Stimulated activated CD4-positive, alpha-beta T cell treated with anti-CD3 and anti-CD28 coated beads, Interleukin-12 subunit alpha, Interleukin-12 subunit beta, amount 100 ng/mL, for 48 hours (primary cell): ENCODE measurements at places on chromosomes 4 and X.

DNA sequence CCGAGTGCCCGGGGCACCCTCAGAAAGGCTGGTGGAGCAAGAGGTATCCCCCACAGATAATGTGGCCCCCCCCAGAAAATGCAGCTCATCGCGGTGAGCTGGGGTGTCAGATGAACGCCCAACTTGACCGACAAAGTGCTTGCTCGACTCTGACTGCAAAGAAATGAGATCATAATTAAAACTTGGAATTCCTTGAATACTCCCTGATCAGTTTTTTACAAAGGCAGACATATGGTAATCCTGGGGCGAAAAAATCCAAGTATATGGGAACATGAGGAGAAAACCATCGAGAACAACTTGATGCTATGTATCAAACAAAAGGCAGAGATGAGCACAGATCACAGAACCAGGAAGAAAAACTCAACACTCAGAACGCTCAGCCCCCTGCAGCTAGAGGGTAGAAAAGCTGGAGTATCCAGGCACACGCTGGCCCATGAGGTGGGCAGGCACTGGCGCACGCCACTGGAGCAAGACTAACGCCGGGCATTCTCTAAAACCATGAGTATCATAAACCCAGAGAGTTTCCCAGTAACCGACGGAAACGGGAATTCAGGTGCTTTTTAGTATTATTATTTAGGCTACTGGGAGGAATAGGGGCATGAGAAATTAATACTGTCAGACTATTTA is 127.3 kb downstream of the AFAP1 start:
- no peak for DNase-seq

DNA sequence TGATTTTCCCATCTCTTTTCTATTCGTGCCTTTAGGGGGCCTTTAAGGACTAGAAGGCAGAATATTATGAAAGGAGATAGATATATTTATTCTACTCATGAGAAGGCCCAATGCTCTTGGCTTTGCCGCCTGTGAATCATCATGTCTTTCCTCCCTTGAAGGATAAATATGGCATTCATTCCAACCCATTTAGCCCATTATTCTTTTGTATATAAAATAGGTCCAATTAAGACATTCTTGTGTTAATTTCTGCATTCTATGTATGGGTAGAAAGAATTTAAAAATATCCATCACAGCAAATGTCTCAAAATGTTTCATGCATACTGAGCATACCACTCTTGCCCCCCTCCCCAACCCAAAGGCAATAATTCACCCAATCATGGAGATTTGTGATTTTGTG is 115.1 kb downstream of the AFF2 start:
- no peak for DNase-seq

GRCh38 chr4:24921491-24921890 is 8.6 kb upstream of the CCDC149 start:
- DNase-seq: no peak

DNA sequence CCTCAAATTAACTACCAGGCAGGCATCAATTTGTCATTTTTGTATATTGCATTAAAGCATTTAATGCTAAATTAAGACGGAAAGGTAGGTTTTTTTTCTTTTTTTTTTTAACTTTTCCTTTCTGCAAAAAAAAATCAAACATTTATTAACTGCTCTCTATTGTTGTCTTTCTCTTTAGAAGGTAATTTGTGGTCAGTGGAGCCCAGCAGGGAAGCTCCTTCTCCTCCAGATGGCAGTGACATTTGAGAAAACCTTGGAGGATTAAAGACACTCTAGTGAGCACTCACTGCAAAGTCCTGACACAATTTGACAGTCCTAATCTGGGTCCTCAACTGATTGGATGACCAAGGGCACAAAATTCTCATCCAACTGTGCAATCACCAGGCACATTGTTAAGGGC is 102.4 kb downstream of the SLIT2 start:
- DNase-seq: no peak

DNA sequence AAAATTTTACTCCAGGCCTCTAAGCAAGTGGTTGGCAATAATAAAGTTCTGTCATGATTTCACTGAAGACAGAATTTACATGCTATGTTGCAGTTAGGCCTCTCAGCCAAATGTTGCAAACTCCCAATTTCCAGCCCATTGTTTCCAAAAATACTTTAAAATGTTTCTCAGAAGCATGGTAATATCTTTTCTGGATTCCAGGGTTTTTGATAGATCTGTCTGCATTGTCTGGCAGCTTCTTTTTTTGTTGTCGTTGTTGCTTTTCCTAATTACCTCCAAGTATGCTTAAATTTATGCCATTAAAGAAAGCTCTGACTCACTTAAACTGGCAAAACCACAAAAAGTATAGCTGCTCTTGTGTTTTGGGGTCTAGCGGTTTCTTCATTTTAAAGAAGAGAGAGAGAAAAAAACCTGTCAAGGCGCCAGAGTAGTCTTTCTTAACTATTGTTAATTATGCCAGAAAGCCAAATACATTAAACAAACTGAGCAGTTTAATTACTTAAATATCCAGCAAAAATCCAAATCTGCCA is 97.0 kb downstream of the AGTR2 start:
- DNase-seq: no peak

- no peak for DNase-seq
Measured at GRCh38 chr4:164095313-164096110, 601.0 kb downstream of the TMA16 start.

- DNase-seq: no peak
Measured at GRCh38 chr4:155391932-155392331, 15.2 kb upstream of the MAP9 start.
